MV-4-11 (cell line): ENCODE measurements at places on chromosomes 4 and X.
A peak's percentile ranks its signal among the peaks of the same experiment; 100 is the strongest.

GRCh38 chr4:109440948-109441347 is 7.3 kb downstream of the SEC24B start:
- no peak for DNase-seq

DNA sequence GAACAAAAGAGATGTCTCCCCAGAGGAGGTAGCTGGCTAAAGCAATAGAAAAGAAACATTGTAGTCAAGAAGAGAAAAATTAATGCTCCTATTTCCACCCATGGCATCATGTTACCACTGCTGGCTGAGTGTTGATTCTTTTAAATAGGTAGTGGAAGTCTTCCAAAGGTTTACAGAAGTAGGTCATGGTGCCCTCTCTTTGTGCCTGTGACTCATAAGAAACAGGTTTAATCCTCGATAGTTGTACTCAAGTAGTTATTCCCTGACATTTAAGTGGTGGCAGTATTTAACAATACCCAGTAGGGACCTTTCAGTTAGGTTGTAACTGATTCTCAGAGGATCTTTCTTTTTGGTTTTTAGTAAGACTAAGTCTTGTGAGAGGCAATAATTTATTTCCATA is 247.8 kb downstream of the TEX13A start:
- DNase-seq: no peak

DNA sequence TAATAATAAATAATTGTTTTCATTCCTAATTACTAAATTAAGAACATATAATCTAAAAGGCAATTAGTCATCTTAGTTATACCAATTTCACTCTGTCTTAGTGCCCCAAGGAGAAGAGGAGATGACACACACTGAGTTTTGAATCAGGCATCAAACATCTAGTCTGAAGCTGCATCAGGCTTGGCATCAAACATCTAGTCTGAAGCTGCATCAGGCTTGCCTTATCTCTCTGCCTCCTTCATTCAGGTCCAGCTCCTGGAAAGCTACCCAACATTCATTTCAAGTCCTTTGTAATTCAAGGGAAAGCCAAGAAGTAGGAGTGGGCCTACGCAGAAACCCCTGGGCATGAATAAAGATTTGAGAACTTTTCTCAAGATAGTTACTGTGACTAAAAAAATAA is 62.2 kb downstream of the SH3RF1 start:
- no peak for DNase-seq

DNA sequence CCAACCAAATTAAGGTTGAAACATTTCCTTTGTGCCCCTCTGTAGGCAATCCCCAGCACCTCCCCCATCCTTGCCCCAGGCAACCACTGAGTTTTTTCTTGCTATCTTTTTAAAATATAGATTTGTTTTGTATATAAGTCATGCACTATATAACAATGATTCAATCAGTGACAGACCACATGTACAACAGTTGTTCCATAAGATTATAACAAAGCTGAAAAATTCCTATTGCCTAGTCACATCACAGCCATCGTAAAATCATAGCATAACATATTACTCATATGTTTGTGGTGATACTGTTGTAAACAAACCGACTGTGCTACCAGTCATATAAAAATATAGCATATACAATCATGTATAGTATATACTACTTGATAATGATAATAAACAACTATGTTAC is 211.9 kb upstream of the NRK start:
- no peak for DNase-seq

GRCh38 chr4:186030795-186031194 is 38.2 kb upstream of the TLR3 start:
- DNase-seq: no peak

GRCh38 chrX:44071847-44072551 is 98.8 kb upstream of the NDP start:
- no peak for DNase-seq

DNA sequence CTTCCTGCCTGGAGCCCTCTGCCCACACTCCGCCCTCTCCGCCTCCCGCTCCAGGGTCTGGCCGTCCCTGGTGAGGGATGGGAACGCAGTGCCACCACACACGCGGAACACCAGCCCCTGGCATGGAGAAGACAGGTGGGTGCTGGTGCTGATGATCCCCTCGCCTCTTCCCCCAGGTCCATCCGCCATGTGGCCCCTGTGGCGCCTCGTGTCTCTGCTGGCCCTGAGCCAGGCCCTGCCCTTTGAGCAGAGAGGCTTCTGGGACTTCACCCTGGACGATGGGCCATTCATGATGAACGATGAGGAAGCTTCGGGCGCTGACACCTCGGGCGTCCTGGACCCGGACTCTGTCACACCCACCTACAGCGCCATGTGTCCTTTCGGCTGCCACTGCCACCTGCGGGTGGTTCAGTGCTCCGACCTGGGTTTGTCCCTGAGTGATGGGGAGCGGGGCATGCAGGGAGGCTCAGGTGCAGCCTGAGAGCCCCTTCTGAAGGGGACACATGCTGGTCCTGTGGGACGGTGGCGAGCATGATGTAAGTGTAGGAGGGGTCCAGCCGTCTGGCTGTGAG is 9.8 kb downstream of the BGN start:
- no peak for DNase-seq

- DNase-seq: no peak
Measured at GRCh38 chrX:13750204-13750603, 15.7 kb downstream of the OFD1 start.

DNA sequence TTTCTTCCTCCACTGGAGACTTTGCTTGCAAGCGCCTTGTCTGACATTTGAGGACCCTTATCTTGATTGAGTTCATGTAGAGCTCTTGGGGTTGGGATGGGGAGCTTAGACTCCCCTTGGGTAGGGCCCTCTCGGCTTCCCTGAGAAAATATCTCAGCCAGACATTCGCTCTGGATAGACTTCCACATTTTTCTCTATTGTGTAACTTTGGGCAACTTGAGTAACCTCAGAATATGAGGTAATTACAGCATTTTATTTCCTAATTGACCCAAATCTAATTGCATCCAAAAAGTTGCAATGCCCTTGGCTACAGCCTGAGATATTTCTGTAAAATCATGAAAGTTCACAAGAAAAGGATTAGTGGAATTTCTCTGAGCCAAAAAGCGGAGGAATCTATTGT is 102.8 kb upstream of the MXRA5 start:
- peak; percentile 20 for DNase-seq
